ENCODE measurements at places on chromosomes 1 and 21.

DNA sequence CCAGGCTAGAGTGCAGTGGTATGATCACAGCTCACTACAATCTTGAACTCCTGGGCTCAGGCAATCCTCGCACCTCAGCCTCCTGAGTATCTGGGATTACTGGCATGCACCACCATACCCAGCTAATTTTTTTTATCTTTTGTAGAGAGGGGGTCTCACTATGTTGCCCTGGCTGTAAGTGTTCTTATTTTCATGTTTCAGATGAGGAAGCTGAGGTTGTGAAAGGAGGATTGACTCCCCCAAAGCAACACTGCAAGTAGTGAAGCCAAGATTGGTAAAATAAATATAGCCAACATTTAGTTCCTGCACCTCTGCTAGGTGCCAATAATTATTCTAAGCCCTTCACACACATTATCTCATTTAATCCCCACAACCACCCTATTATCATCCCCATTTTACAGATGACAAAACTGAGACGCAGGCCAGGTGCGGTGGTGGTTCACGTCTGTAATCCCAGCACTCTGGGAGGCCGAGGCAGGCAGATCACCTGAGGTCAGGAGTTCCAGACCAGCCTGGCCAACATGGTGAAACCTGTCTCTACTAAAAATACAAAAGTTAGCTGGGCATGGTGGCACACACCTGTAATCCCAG is 2.1 kb downstream of the PMVK start:
- DNase-seq = no peak

DNA sequence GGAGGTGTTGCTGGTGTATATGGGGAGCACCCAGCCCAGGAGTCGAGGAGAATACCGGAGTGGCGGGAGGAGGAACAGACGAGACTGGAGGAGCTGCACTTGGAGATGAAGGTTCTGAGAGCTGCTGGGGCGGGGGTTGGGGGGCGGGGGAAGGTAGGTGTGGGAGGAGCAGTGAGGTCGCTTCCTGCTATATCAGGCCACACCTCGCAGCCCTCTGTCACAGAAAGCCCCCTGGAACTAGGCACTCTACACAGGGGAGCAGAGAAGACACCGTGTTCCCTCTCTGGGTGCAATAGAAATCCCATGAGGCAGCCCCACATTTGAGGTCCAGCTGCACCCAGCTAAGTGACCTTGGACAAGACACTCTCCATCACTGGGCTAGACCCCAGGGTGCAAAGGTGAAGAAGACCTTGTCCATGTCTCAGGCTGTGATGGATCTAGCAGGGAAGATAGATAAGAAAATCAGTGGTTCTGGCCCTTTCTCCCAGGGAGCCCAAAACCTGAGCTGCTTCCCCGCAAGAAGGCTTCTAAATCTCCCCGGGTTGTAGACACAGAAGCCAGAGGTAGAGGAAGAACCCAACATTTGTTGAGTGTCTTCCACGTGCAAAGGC is 155.8 kb upstream of the EDN2 start:
- DNase-seq = no peak

DNA sequence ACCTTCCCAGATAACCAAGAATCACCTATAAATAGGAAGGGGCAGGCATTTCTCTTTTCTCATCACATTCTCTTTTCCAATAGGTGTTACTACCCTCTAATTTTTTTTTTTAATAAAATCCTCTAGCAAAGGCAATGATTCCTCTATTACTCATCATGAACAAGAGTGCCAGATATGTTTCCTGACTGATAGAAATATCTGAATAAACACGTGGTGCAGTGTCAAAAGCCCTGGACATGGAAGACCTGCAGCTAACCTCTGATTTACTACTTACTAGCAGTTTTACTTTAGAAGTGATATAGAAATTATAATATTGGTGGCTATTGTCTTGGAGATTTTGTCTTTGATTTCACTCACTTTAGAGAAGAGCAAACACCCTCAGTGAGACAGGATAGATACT is 194.6 kb upstream of the SAMSN1 start:
- no peak for DNase-seq

DNA sequence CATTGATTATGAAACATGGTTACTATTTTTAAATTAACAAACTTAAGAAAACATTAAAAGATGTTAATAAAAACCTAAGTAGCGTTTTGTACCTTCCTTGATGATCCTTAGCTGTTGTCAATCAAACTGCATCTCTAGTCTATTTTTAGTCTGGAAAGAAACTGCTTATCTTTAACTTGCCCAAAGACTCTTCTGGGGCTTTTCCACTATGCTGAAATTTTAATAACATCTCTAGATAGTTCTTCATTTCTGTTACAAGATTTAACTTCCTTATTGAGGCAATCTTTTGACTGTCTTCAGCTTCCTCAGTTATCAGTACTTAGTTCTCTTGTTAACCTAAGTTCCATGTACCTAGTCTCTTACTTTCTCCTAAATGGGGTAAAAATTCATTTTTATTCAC is 135.9 kb upstream of the HMCN1 start:
- DNase-seq = no peak

DNA sequence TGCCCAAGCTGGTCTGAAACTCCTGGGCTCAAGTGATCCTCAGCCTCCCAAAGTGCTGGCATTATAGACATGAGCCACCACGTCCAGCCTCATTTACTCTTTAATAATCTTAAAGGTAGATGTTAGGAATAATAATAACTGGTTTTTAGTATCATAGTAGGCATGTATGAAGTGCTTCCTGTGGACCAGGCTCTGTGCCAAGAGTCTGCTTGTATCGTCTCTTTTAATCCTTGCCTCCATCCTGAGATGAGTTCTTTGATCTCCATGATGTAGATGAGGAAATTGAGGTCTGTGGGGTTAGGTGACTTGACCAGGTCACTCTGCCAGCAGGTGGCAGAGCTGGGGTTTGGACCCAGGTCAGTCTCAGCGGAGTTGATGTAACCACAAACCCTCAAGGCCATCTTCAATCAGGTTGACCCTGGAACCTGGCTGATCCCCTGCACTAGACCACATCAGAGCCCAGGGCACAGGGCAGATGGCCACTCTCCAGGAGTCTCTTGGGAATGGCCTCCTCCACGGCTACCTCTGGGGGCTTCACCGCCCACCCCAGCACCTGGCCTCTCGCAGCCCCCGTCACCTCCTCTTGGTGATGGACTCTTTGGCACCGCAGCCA is 11.3 kb downstream of the EFHD2 start:
- DNase-seq = no peak

DNA sequence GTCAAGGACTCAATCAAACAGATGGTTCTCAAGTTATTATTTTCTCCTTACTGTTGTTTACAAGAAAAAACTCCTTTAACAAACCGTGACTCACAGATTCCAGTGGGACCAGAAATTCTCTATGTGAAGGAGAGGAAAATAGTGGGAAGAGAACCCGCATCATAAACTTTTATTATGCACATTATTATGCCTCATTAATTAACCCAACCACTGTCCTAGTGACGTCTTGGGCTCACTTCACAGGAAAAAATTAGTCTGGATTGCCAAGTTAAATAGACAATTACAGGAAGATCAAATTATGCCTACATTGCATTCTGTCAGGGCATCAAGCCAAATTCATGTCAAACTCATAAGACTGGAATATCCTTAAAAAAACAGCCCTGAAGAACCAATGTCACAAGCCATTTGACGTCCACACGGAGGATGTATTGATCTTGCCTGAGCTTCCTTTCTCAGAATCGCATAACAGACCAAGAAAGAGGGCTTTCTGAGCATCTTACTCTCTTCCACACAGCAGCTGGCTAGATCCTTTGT is 347.8 kb downstream of the DUSP10 start:
- no peak for DNase-seq

GRCh38 chr21:17793246-17794123 is 25.7 kb downstream of the C21orf91 start:
- no peak for DNase-seq

DNA sequence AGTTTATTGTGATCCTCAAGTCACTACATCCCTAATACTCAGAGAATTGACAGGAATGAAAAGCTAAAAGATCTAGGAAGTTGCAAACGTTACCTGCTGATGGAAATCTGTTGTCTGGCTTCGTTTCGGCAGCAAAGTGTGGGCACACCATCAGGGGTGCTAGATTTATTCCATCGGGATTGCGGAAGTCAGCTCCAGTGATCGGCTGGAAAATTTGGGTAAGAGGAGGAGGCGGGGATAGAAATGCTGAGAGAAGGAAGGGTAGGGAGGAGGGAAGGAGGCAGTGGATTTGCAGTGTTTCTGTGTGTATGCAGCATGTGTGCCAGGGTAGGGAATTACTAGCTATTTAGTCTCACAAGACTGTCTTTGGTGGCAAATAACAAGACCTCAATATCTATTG is at the start of gene CTSK:
Gene CTSK, minus strand, starts transcription at position 140 of the 400 bp plus-strand sequence. CDS start 1,455 bp downstream, outside the sequence.
- DNase-seq = no peak

GRCh38 chr1:17538010-17538409 is 1.5 kb upstream of the ARHGEF10L start:
- DNase-seq = no peak

GRCh38 chr1:31776032-31776431 is 11.9 kb upstream of the ADGRB2 start:
- no peak for DNase-seq

GRCh38 chr1:227357171-227357926 is 39.1 kb upstream of the CDC42BPA start:
- DNase-seq = no peak

DNA sequence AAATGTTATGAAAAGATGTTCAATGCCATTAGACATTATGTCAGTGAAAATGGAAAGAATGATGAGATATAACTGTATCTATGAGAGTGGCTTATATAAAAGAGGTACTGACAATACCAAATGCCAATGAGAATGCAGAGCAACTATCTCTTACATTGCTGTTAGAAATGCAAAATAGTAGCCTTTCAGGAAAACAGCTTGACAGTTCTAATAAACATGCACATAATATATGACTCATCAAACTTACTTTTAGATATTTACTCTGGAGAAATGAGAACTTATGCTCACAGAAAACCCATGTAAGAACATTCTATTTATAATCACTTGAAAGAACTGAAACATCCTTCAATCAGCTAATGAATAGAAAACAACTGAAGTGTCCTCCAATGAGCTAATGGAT is 996.7 kb upstream of the ADGRL4 start:
- DNase-seq = no peak

GRCh38 chr21:18917622-18918021 is 514.0 kb upstream of the TMPRSS15 start:
- DNase-seq = no peak

DNA sequence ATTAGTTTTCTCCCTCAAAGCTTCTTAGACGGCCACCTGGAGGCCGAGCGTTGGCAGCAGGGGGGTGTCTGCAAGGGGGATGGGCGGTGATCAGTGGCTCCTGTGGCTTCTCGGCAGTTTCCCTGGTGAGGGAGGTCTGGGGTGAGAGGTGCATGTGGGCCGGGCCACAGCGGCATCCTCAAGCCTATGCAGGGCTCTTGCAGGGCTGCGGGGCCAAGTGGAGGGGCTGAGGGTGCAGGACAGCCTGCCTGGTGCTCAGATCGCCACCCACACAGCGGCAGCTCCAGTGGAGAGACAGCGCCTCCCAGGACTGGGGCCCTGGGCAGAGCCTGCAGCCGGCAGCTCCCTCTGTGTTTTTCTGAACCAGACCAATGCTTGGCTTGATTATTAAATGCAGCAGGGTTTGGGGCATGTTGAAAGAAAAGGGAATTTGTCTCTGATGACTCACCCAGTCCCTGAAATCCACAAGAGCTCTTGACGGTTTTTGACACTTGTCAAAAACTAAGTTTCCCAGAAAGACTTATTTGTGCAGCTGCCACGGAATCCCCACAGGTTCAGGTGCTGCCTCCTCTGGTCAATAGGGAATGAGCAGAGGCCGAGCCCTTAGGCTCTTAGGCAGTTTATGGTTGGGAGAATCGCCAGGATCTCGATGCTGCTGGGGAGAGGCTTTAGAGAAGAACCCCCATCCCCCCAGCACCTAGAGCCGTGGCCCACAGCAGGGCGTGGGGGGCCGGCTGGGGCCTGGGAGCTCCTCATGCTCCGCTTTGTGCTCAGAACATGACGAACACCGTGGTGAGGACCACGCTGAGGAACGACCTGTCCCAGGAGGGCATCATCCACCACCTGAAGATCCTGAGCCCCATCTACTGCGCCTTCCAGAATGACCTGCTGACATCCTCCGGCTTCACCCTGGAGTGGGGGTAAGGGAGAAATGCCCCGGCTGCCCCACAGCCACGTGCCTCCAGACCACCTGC is 54.7 kb downstream of the UMODL1 start:
- no peak for DNase-seq

GRCh38 chr1:241695246-241696171 is 43.4 kb downstream of the WDR64 start:
- DNase-seq = no peak

DNA sequence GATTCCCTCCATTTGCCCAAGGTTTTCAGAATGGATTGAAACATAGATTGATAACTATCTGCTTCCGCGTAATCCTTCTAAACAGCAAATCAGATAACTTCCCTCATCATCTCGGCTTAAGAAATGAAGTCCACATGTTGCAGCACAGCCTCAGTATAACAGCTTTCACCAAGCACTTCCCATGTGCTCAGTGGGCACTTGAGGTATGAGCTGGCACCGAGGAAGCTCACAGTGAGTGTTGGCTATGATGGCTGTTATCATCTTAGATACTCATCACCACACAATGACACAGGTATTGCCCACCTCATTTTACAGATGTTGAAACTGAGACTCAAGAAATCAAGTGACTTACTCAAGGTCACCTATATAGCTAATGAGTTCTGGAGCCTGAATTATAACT is 43.2 kb downstream of the RCSD1 start:
- no peak for DNase-seq

DNA sequence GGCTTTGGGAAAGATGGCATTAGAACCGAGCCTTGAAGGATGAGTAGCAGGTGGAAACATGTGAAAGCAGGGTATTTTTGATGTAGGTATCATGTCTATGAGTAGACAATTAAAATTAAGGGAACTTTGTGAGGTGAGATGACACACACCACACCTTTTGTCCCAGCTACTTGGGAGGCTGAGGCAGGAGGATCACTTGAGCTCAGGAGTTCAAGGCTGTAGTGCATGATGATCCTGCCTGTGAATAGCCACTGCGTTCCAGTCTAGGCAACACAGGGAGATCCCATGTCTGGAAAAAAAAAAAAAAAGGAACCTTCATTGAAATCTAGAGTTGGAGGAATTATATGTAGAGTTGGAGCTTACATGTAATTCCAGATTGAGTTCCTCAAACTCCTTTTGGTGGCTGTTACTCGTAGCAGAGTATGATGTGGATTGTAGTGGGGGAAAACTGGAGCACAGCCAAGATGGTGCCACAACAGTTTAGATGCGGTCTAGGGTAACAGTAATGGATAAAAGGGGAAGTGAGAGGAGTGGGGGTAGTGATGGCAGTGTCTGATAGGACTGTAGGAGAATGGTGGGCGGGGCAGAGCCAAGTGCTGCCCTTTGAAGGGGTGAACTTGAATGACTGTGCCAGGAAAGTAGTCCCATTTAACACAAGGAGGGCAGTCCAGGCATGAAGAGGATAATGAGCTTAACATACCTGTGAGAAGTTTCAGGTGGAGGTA is 17.4 kb downstream of the AK4 start:
- no peak for DNase-seq

GRCh38 chr1:24984300-24984699 is 54.2 kb upstream of the RUNX3 start:
- no peak for DNase-seq

GRCh38 chr1:11576109-11576875 is 77.9 kb downstream of the FBXO2 start:
- DNase-seq = no peak
